Stimulated activated CD8-positive, alpha-beta memory T cell treated with anti-CD3 and anti-CD28 coated beads, Interleukin-7, amount 100 ng/mL, for 1 hour (primary cell): ENCODE measurements at places on chromosomes 2 and 18.

GRCh38 chr2:148756292-148756975 lies 111.9 kb downstream of the EPC2 start:
- DNase-seq, result no peak

- DNase-seq, result no peak
These were observed 203.2 kb downstream of the GULP1 start for GRCh38 chr2:188494906-188495305.

GRCh38 chr2:214135966-214136365 lies 274.9 kb upstream of the VWC2L start:
- no peak for DNase-seq

DNA sequence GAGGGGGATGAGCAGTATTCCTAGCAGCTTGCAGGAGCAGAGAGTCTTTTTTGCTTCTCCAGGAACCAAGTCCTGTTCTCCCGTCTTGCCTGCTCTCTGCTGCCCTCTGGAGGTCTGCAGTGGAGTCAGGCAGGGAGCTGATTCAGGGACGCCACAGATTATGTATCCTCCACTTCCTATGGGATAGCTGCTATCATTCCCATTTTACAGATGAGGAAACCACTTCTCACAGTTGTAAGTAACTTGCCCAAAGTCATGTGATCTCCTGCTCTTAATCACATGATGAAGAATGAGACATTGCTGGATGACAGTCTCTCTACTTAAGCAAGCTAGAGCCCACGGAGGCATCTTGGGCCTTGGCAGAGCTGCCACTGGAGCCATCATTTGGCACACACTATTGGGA lies 8.3 kb downstream of the SLC4A5 start:
- peak; percentile 60 for DNase-seq

DNA sequence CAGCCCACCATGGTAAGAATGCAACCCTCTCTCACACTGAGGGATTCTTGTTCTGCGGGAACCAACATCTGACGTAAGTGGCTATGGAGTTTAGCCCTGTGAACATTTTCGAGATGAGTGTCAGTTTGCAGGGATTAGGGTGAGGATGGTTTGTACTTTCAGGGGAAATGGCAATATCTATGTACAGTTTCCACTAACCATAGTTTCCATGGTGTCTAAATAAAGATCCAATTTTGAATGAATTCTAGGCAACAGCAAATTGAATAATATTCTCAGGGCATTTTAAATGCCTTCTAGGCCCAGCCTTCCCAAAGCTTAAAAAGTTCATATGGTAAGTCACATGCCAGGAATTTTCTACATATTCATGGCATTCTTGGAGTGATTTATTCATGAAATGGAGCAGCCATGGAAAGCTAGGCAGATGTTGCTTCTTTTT lies 105.4 kb upstream of the MMADHC start:
- DNase-seq, result no peak

DNA sequence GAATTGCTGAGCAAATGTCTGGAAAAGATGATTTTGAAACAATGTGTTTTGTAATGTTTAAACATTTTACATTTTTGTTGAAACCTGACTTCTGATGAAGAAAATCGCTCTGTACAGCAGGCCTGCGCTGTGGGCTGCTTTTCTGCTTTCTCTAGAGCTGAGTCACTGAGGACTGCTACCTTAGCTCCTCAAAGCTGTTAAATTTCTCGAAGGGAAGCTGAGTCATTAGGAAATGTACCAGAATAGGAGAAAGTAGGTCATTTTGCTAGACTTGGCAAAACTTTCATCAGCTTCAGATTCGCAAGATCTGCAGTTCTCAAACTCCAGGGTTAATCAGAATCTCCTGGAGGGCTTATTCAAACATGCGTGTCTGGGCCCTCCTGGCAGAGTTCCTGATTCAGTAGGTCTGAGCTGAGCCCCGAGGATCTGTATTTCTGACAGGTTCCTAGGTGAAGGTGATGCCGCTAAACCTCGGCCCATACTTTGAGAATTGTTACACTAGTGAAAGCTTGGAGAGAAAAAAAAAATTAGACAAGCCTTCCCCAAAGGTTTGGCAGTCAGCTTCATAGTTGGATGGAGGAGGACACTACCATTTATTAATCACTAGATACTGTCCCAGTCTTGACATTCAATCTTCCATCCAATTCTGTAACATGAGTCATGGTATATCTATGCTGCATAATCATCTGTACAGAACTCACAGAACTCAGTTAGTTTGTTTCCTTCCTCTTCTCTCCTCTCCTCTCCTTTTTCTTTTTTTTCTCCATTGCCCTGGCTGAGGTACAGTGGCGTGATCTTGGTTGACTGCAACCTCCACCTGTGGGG lies 297.6 kb downstream of the PARD3B start:
- no peak for DNase-seq

GRCh38 chr2:40256649-40257048 lies 195.2 kb downstream of the SLC8A1 start:
- DNase-seq, result no peak

DNA sequence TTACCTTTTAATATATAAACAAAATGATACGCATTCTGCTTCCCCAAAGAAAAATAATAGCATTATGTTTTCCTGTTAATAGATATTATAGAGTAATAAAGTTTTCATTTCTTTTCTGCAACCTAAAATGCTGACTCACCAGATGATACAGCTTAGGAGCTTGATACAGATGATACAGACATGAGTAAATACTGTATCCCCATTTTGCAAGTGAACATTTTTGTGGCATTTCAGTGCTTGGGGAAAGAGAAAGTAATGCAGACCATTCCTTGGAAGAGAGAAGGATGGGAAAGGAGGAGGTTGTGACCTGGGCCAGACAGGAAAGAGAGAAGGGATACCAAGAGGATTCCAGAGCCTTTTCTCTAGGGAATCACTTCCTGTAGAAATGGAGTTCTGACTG lies 97.5 kb upstream of the FSHR start:
- no peak for DNase-seq

- DNase-seq, result no peak
These were observed 64.0 kb downstream of the CCNT2 start for GRCh38 chr2:134982603-134983002.

- no peak for DNase-seq
These were observed 20.8 kb downstream of the RALBP1 start for GRCh38 chr18:9495916-9496705.

DNA sequence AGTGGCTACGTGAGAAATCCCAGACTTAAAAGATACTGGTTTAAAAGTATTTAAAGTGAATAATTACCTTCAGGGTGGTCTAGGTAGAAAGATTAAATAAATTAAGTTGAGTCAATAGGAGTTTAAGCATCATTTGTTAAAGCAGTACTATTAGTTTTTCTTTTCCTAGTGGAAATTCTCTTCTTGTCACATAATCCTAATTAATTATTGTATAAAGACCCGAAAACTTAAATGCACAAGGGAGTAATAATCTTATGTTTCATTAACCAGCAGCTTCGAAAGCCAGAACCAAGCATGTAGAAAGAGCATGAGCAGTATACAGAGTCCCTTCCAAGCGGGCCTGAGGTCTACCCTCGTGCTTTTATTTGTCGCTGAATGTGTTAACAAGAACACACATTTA lies 90.2 kb upstream of the SKOR2 start:
- no peak for DNase-seq

DNA sequence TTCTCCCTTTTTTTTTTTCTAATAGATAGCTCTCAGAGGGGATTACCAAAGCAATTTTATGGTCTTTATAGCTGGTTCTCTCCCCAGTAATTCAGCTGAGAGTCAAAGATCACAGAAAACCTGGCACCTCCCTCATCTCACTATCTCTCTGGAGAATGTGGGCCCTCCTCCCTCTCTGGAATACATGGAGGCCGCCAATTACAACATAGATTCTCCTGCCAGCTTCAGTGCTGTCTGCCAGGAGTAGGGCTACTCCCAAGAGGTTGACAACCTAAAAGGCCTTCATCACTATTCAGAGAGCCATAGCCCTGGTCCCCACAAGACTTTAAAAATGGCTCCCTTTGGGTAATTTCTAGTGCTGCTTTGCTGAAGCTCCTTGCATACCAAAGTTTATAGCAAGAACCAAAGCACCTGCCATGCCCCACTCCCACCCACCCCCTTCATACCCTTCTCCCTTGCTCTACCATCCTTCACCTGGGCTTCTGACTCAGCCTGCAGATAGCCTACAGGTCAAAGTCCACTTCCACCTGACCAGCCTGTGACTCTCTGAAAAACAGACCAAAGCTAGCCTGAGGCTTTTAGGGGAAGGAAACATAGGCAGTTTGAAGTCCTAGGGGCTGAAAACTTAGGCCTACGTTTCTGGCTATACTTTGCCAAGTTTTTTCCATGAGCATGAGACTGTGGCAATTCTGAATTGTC lies 472.3 kb downstream of the TNS1 start:
- DNase-seq, result no peak

- DNase-seq, result no peak
These were observed 212.4 kb upstream of the FSIP2 start for GRCh38 chr2:185526161-185526560.

- DNase-seq, result no peak
These were observed 73.1 kb downstream of the MAPRE2 start for GRCh38 chr18:35114305-35114704.

DNA sequence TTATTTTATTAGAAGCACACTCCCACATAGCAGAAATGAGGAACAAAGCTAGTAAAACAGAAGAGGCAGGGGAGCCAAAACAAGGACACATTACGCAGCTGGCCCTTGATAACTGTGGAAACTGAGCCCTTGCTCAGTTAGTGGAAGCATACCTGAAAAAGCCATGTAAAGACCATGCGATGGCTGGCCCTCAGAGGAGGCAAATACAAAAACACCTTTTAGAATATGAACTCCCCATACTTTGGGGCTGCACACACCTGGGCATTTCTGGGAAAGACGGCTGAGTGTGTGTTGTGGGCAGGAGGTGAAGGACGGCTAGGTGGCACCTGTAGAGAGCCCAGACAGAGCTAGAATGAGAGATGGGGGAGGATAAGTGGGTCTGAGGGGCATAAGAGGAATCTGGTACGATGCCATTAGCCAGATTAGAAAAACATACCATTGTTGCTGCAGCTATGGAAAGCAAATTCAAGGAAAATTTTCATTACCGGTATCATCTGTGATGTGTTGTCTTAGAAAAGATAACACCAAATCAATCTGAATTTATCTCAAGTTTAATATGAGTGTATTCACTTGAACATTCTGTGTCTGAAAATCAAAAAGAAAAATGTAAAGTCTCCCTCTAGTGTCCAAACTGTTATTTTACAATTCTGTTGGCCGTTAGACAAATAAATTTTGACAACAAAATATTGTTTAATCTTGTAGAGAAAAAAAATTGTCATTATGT lies 45.2 kb upstream of the SULT1C3 start:
- no peak for DNase-seq

DNA sequence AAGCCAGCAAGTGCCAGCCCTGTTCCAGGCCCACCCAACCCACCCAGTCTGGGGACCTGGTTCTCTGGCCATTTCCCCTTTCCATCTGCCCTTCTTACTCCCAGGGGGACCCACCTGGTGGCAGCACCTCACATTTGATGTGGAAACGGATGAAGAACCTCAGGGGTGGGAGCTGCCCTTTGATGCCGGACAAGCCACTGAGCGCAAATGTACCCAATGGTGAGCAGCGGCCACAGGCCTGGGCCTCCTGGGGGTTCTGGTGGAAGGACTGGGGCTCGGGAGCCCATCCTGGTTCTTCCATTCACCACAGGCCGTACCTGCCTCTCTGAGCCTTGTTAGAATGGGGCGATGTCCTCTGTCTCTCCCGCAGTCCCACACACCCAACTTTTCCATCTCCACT lies 84.7 kb downstream of the EPAS1 start:
- DNase-seq, result no peak

DNA sequence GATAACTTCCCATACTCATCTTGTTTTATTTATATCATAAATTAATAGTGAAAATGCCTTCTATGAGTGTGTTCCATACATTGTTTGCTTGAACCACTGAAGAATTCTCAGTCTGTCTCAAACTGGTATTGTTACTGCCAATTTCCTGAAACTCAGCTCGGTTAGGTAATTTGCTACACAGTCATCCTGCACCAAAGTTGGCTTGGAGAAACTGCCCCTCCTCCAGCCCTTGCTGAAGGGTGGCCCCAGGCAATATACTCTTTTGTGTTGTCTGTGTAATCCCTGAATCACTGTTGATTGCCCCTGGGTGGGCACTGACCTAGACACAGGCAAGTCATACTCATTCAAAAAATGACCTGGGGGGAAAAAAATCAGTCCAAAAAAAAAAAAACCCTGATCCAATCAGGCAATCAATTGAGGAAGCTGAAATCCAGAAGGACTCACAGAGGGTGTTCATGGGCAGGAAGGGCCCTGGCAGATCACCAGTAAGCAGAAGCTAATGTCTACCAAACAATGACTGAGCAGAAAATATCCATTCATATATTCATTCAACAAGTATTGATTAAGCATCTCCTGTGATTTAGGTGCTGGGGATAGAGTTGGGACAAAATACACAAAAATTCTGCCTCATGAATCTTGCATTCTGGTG lies 3.8 kb upstream of the SESTD1 start:
- no peak for DNase-seq

DNA sequence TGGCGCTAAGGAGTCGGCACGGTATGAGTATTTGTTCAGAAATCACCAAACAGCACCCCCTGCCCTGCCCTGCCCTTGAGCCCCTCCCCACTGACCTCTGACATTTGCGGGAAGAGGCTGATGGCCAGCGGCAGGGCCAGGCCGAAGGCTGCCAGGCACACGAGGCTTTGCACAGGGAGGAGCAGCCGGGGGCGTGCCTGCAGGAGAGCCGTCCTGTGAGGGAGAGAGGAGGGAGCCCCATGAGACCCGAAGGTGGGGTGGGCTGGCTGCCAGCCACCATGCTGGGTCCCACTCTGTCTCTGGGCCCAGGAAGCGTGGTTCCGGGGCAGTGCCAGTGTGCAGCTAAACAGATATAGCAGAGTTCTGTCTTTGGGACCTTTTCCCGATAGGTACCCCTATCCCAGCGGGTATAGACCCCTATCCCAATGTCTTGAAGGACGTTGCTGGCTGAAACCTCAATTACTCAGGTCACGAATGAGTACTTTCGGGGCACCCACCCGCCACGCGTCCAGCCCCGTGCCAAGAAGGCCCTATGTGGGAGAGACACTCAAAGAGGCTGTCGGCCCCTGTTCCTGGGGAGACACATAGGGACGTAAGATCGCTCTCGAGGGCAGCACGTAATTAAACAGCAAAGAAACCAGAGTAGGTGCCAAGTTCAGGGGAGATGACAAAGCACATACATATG lies 43.9 kb downstream of the EMX1 start:
- no peak for DNase-seq

DNA sequence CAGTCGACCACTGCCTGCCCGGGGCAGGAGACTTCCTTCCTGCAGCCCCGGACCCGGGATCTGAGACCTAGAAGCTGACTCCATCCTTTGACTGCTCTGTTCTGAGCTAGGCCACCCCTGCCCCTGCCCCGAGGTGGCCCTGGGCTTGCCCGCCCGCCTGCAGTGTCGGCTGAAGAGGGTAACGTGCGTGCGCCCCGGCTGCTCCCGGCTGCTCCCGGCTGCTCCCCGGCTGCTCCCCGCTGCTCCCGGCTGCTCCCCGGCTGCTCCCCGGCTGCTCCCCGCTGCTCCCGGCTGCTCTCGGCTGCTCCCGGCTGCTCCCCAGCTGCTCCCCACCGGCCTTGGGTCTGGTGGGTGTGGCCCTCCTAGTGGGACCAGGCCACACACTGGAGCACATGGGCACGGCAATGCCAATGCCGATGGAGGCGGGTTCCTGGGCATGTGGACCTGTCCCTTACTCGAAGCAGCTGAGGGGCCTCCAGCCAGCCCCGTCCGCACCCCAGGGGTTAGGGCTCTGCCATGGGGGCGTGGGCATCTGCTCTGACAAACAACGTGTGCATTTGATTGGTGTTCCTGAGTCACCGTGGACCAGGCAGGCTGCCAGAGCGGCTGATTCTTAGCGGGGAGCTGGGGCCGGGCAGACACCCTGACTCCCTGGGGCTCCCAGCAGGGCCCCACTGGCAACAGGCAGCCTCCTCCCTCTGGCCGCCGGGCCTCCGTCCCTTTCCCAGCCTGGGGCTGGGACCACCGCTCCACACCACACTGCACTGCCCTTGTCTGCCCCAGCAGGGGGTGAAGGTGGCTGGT lies 2.0 kb upstream of the GAL3ST2 start:
- no peak for DNase-seq
